Stromal cell of bone marrow (primary cell): ENCODE measurements at places on chromosomes 1 and 21.

GRCh38 chr1:229279242-229279641 lies 8.3 kb downstream of the RAB4A start:
- no peak for DNase-seq

- DNase-seq, result no peak
Observed at GRCh38 chr1:220810963-220811362, 24.2 kb downstream of the MTARC1 start.

GRCh38 chr1:107262467-107263286 lies 121.8 kb downstream of the NTNG1 start:
- DNase-seq, result no peak

DNA sequence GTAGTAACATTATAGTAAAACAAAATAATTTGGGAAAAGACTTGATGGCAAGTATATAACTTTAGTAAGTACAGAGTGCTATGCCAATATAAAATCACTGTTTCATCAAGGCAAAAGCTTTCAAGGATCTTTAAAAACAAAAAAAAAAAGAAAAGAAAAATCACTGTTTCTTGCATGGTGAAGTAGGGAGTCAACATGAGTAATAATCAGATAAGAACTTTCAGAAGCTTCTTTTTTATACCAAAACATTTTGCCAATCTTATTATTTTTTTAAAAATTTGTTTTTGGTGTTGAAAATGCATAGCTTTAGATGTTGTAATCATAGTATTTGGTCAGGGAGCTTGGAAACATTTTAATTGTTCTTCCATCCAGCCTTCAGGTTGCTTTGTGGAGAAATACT lies 37.2 kb downstream of the CAMSAP2 start:
- DNase-seq, result no peak

DNA sequence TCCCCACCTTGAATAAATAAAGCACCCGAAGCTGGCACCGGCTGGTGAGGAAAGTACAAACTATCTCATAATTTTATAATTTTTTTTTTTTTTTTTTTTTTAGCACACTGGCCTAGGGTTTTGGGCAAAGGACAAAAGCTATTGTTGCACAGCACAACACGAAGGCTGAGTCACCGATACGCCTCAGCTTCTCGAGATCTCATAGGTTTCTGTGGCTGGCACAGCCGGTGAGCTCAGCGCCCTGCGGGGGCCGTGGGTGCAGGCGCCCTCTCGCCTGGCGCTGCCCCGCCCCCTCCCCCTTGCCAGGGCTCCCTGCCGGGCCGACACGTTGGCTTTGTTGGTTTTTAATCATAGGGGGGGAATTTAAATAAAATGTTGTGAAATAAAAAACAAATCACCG lies 17.2 kb downstream of the CASZ1 start:
- DNase-seq, result no peak

DNA sequence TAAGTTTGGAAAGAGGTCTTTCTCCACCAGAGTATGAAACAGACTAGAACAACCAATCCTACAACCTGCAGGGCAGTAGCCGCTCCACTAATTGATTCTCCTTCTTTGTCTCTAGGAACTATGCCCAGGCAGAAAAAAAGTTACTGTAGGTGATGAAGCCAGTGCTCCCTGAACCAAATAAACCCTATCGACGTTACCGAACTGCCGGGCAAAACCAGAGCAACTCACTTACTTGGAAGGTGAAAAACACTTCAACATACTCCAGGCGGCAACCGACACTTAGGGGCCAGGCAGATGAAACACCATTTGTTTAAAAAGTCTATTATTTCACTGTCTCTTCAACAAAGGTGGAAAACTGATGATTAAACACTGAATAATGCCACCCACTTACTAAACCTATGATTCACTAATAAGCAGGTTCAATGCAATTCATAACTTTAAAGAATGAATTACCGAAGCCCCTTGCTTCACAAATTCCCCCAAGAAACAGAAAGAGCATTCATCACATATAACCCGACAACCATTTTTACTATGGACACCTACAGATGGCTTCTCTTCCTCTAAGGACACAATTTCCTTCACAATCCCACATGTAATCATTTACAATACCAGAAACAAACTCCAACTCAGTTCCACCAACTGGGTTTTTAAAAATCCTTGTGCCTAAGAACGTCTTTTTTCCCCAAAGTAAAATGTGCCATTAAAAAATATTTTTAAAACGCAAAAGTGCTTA lies 1.6 kb downstream of the NRIP1 start:
- no peak for DNase-seq

DNA sequence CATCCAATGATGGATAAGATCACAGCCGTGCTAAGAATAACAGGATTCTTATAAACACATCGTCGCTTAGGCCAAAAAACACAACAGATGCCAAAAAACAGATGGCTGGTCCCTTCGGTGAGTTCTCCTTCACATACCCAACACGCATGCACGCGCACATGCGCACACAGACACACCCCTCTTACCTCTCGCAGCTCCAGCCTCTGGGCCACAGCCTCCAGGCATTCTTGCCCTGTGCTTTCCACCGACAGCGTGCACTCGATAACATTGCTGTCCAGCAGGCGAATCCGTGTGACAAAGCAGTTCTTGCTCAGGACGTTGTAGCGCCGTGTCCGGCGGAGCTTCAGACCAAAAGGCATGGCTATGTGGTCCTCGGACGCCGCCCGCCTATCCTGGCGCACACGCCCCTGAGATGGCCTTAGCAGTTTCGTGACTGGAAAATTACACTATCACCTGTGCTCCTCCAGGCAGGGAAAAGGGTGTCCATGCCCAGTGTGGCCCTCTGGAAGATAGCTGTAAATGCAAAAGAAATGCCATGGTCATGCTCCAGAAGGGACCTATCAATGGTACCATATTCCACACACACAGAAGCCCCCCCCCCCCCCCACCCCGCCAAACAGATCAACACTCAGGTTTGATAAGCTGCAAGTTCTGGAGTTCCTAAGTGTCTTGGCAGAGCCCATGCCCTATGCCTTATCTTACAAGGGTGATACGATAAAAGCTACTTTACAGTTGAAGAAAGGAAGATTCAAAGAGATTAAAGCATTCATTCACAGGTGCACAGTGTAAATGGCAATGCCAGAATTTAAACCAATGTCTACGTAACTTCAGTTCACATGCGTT lies 86.7 kb downstream of the PTPN14 start:
- no peak for DNase-seq

DNA sequence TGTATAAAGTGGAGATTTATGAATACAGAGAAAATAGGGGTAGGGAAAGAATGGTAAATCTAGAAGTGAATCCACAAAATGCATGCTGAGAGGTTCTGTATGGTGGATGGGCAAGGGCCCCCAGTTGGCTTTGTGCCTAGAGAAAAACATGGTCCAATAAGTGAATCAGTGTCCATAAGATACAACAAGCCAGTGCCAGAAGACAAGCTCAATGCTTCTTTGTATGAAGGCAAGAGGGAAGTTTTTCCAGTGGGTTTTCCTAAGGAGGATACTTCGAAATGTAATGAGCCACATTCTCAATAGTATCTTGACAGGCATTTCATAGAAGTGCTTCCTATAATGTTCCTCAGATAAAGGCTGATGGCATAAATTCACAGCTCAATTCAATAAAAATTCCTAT lies 169.4 kb upstream of the HMCN1 start:
- DNase-seq, result no peak

DNA sequence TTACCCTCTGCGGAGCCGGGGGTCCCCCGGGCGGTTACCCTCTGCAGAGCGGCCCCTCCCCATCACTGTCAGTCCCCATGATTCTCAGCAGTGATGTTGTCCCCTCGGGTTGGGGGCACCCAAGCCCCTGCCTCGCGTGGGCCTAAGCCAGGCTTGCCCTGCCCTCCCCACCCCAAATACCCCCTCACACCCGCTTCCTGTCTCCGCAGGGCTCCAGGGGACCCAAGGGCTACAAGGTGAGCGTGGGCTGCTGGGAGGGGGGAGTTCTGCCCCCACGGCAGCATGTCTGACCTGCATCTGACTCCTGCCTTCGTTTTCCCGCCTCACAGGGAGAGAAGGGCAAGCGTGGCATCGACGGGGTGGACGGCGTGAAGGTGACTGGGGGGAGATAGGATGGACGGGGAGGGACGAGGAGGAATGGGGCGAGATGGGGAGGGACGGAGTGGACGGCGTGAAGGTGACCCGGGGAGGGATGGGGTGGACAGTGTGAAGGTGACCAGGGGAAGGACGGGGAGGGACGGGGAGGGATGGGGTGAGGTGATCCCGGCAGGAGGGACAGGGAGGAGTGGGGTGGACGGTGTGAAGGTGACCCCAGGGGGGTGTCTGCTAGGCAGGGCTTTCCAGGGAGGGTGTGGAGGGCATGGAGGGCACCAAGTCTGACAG lies 8.6 kb downstream of the COL6A1 start:
- no peak for DNase-seq

DNA sequence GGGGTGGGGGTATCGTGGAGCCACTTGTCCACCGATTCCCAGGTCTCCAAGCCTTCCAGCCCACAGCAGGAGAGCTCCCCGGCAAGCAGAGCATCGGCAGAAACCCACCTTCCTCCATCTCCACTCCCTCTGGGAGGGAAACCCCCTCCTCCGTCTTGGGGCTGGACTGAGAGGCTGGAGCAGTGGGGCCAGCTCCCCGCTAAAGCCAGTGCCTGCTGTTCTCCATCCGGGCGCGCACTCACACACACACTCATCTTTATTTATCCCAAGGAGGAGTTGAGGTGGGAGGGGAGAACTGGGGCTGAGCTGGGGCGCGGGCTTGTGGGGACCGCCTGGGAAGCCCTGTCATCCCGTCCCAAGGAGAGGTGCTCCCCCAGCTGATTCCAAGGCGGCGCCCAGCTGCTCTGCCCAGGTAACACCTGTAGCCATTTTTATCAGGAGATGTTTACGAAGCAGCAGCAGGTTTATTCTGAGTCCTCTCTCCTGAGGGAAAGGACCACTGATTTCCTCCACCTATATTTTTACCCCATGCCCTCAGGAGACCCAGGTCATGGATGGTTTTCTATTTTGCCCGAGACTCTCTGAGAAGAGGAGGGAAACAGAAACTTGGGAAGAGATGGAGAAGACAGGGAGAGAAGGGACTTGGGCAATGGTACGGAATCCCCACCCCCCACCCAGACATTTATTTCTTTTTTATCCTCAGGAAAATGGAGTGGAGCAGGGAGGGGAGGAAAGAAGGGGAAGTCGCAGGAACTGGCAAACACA lies 2.1 kb downstream of the KCNN3 start:
- DNase-seq, result no peak

DNA sequence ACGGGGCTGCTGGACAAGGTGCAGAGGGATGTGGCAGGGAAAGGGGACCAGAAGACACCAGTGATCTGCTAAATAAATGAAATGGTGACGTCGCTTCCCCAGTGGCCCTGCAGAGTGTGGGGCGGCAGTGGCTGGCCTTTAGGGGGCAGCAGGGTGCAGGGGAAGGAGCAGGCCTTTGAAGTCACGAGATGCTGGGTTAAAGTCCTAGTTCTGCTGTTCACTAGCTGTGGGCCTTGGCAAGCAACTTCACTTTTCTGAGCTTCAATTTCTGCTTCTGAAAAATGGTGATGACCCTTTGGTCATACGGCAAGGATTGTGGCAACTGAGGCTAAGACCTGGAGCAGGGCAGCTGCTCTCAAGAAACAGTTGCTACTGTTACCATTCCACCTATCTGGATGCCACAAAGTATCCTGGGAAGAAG lies 9.2 kb upstream of the GALE start:
- DNase-seq, result no peak

DNA sequence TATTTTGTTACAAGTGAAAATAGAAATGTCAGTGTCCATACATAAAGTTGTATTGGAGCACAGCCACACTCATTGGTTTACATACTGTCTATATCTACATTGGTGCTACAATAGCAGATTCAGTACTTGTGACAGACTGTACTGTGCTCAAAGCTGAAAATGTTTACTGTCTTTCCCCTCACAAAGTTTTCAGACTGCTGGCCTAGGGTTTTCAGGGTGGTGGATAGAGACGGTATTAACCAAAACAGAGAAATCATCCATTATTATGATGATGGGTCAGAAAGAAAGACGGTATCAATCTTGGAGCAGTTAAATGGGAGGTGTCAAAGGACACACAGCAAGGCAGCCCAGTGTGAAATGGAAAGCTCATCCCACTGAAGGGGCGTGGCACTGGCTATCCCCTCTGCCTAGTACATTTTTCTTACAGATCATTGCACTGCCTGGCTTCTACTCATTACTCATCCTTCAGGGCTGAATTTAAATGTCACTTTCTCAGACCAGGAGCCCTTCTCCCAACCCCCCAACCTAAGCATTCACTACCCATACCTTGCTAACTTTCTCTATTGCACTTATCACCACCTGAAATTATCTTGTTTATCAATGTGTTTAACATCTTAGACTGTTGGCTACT lies 10.2 kb downstream of the JAK1 start:
- DNase-seq, result no peak

DNA sequence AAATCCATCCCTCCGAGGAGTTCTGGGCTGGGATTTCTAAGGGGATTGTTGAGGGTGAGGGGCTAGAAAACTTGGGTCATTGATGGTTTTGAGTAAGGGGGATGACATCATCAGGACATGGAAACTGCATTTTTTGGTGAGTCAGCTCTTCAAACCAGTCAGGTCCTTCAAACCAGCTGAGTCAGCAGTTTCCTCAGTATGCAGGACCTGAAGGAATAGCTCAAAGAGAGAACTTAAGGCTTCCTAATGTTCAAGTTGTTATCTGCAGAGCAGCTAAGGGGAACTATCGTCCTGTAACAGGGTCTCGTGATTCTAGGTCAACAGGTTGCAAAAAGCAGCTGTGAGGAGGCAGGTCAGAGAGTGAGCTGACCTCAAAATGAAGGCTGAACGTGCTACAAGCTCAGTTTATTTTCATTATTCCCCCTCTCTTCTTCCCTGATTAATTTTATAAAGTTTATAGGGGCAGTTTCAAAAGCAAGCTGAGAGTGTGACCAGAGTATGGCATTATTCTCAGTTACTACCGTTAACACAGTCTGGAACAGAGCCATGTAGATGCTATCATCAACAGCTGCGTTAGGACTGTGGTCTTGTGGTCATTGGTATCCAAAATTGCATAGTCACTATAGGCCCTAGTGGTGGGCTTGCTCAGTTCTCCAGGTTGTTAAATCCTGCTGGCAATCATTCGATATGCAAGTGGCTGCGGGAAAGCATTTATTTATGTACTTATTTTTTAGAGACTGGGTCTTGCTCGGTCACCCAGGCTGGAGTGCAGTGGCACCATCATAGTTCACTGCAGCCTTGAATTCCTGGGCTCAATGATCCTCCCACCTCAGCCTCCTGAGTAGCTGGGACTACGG lies 10.7 kb upstream of the SDC3 start:
- DNase-seq, result peak; percentile 39

DNA sequence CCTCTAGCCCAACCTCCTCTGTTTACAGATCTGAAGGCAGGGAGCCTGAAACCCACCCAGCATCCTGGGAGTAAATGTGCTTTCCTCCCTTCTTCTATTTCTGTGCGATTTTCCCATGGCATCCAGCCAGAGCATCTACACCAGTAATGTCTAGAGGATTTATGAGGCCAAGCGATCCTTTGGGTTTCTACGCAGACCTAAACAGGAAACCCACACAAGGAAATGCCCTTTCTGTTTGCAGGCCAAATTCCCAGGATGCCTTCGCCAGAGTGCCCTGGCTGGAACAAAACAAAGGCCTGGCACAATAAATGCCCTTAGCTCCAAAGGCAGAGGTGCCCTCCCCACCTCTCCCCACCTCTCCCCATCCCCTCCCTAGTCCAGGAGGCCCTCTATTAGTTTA lies 110.5 kb upstream of the CDC42BPA start:
- DNase-seq, result no peak
